Cerebellar cortex (tissue), 1 donor: ENCODE measurements at places on chromosomes 1 and 21.

DNA sequence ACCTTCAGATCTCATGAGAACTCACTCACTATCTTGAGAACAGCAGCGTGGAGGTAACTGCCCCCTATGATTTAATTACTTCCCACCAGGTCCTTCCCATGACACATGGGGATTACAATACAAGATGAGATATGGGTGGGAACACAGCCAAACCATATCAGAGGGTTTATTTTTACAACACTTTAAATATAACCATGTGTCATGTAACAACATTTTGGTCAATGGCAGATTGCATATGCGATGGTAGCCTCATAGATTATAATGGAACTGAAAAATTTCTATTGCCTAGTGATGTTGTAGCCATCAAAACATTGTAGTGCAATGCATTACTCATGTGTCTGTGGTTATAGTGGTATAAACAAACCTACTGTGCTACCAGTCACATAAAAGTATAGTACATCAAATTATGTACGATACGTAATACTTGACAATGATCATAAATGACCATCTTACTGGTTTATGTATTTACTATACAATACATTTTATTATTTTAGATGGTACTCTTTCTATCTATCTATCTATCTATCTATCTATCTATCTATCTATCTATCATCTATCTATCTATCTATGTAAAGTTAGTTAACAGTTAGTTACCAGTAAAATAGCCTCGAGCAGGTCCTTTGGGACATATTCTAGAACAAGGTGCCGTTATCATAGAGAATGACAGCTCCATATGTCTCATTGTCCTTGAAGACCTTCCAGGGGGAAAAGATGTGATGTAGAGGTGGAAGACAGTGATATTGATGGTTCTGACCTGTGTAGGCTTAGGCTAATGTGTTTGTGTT, 12.6 kb upstream of the S100B start:
- no peak for DNase-seq

DNA sequence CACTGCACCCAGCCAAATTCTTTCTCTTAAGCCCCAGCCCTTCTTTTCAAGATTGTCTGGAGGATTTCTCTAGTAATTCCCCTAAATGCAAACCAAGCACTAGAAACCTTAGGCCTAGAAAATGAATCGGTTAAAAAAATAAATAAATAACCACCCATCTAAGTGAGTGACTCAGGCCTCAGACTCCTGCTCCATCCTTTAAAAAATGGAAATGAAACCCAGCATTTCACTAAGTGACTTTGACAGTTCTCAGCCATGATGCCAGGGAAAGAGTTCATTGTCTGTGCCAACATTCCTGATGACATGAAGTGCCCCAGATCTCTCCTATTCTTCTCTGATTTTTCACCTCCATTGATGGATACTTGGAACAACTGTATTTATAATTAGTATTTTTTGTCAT, 415.2 kb upstream of the DAB1 start:
- no peak for DNase-seq

GRCh38 chr1:111192658-111193519, 7.6 kb downstream of the DENND2D start:
- DNase-seq, result no peak

DNA sequence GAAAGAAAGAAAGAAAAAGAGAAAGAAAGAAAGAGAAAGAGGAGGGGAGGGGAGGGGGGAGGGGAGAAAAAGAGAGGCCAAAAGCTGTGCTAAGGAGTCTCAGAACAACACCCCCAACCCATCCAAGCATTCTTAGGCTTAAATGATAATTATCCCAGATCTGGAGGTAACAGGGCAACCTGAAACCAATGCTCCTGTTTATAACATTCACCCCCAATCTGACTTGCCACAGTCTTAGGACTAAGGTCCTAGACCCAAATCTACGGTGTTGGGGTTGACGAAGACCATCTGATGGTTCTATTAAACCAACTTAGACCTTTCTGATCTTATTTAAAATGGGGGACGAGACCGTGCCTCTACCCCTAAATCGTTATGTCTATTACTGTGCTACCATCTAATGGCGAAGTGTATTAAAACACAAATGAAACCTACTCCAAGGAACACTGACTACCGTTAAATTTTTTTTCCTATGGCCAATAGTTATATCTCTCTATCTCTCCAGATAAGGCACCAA, 119.3 kb upstream of the CDC42BPA start:
- DNase-seq, result peak; percentile 58

- DNase-seq, result no peak
Measured at GRCh38 chr1:175450219-175450618, 257.6 kb upstream of the KIAA0040 start.

GRCh38 chr21:27475363-27475955, 508.6 kb upstream of the ADAMTS5 start:
- no peak for DNase-seq

GRCh38 chr1:192171123-192171522, 12.9 kb downstream of the RGS18 start:
- no peak for DNase-seq

DNA sequence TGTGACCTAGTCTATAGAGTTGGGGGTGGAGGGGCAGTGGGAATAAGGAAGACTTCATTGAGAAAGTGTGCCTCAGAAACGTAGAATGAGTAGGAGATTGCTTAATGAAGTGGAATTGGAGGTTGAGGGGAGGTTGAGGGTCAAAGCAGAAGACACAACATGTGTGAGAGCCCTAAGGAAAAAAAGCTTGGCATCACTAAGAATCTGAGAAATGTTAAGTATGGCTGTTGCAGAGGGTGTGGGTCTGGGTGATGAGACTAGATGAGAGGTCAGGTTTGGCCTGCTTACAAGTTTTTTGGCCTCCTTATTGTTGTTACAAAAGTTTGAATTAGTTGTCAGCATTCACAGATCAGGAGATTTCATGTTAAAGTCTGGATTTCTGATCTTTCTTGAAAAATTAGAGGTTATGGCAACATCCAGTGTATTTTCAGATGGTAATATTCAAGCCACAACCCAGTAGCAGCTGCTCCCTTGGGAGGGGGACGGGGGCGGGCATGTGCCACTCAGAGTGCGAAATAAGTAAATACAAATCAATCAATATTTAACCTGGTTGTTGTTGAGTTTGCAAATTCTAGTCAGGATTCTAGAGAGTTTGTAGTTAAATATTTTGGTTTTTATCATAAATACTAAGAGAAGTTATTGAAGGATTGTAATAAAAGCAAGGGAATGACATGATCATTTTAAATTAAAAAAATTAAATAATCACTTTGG, 4.3 kb downstream of the MAN1A2 start:
- no peak for DNase-seq

DNA sequence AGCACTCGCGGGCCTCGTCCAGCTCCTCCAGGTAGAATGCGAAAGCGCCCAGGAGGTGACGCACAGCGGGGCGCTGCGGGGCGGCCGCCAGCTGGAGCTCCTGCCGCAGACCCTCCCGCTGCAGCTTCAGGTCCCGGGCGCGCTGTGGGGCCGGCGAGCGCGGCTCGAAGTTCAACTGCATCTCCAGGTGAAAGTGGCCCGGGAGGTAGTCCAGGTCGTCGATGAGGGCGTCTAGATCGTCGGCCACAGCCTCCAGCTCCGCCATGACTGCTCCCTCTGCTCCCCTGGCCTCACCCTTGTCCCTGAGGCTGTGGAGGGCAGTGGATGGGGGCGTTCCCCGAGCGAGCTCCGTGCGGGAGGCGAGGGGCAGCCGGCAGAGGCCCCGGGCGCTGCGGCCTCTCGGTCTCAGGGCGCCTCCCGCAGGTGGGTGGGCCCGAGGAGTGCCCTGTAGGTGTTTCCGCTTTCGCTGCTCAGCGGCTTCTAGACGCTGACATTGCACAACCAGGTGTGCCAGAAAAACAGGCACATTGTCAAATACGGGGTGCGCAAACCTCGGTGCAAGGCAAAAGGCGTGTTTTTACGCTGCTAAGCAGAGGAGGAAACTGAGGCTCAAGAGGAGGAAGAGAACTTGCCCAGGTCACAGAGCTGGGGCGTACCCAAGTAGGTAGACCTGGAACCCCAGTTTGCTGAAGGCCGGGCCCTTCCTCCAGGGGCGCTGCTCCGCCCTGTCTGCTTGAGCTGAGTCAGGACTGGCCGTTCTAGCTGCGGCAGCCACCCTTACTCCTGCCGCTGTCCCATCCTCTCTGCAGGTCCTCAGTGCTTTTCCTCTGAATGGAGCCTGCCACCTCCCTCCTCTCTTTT, at the start of gene TTC22:
TTC22 (minus strand) TSS at position 425 of the 861 bp plus-strand sequence; CDS start at position 265, 160 bp downstream.
- no peak for DNase-seq

DNA sequence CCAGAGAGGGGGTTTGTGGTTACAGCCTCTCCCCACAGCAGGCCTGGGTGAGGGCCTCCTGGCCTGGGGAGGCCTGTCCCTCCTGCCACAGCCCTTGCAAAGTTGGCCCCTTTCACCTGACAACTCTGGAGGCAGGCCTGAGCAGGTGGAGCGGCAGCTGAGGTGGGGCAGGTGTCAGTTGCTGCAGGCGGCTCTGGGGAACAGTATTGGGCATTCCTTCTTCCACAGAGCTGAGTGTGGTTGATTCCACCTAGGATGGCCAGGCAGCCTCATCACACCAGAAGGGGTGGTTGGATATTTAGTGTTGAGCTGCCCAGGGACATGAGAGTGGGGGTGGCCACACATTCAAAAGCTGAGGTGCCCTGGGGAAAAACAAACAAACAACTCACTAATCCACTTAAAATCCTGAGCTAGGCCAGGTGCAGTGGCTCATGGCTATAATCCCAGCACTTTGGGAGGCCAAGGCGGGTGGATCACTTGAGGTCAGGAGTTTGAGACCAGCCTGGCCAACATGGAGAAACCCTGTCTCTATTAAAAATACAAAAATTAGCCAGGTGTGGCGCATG, 31.1 kb downstream of the PIGP start:
- no peak for DNase-seq

DNA sequence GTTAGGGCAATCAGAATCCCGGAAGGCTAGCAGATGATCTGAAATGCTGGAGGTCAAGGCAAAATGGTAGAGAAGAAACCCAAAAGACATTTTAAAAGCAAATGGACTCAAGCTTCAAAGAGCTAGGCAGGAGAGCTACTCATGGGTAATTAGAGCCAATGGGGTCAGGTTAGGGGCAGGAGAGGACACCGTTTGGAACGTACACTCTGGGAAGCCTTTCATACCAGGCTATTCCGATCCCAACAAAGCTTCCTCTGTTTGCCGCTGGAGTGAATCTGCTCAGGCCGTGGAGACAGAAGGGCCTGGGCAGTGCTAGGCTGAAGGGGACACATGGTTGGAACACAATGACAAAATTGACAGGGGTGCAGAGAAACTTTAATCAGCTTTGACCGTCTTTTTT, 346.6 kb downstream of the RPS6KC1 start:
- DNase-seq, result no peak

DNA sequence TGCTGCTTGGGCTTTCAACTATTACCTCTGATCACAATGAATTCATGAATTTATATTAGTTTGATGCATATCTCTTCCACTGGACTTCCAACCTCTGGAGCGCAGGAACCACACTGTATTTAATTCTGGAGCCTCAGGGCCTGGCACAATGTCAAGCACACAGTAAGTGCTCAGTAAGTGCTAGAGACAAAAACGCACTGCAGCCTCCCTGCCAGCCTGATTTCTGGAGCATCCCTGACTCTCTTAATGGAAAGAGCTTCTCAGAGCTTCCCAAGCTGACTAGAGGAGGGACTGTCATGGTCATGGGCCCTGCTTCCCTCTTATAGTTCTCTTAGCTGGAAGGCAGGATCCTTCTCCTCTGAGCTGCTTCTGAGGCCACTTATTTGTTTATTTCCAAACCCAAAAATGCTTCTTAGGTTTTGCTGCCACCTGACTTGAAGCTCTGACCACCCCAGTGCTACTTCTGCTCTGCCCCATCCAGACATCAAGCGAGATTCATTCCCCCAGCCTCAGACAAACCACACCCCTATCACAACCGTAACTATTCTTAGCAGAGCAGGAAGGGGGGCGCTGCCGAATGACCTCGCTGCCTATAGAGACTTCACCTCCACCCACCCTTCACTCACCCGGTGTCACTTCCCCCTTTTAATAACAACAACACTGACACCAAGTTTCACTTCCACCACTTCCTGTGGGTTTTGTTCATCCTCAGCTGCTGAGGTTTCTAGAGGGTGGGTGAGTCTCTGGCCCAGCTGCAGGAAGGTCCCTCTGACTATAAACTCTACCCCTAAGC, 33.6 kb downstream of the NUAK2 start:
- DNase-seq, result no peak

DNA sequence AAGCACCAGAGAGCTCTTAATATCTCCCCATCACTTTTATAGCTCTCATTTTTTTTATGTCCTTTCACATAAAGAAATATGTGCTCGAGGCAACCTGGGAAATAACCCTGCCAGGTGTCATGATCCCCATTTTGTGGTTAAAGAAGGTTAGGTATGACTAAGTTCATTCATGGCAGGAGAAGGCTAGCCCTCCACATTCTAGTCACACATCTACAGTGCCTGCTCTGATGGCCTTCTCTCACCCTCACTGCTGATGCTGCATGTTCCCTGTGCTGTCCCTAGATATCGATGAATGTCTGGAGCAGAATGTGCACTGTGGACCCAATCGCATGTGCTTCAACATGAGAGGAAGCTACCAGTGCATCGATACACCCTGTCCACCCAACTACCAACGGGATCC, 187.5 kb downstream of the TPR start:
- no peak for DNase-seq

DNA sequence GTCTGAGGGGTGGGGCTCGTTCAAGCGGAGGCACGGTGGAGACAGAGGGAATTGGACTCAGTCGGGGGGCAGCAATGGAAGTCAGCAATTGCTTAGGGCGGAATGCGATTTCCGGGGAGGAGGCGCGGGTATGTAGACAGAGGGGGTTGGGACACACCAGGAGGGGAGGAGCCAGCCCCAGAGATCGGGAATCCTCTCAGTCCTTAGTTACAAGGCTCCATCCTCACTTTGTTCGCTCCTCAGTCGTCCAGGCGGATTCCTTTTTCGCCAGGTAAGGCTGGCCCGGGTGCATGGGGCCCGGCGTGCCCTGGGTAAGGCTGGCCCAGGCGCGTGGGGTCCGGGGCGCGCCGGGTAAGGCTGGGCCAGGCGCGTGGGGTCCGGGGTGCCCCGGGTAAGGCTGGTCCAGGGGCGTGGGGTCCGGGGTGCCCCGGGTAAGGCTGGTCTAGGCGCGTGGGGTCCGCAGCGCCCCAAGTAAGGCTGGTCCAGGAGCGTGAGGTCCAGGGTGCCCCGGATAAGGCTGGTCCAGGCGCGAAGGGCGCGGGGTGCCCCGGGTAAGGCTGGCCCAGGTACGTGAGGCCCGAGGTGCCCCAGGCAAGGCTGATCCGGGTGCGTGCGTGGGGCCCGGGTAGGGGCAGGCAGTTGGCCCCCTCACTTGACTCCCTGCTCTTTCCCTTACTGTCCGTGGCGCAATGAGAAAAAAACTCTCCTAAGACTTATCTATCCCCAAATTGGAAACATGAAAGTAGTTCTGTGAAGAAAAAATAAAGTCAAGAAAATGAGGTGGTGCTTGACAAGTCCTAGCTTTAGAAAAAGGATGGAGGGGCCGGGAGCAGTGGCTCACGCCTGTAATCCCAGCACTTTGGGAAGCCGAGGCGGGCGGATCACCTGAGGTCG, at the start of gene L1TD1:
L1TD1 (plus strand) TSS at position 199 of the 894 bp plus-strand sequence. CDS start 11,780 bp downstream, outside the sequence.
- DNase-seq, result no peak

DNA sequence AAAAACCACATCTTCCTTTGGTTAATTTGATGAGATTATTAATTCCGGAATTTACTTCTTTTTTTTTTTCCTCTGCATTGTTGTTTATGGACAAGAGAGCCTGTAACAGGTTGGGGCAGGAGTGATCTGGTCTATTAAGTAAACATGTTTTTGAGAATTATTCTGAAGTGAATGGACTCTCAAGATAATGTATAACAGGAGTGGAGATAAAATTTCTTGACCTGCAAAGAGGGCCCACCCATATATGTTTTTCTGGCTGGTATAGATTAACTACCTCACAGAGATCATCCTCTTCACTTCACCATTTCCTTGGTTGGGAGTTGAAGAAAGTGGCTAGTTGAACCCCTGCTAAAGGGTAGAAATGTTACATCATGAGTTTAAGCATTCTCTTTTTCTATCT, 10.7 kb downstream of the DDI2 start:
- DNase-seq, result no peak

GRCh38 chr1:24327486-24327885, 8.3 kb downstream of the GRHL3 start:
- DNase-seq, result no peak
